ENCODE measurements at places on chromosomes 16 and 17.
A peak's percentile ranks its signal among the peaks of the same experiment; 100 is the strongest.

DNA sequence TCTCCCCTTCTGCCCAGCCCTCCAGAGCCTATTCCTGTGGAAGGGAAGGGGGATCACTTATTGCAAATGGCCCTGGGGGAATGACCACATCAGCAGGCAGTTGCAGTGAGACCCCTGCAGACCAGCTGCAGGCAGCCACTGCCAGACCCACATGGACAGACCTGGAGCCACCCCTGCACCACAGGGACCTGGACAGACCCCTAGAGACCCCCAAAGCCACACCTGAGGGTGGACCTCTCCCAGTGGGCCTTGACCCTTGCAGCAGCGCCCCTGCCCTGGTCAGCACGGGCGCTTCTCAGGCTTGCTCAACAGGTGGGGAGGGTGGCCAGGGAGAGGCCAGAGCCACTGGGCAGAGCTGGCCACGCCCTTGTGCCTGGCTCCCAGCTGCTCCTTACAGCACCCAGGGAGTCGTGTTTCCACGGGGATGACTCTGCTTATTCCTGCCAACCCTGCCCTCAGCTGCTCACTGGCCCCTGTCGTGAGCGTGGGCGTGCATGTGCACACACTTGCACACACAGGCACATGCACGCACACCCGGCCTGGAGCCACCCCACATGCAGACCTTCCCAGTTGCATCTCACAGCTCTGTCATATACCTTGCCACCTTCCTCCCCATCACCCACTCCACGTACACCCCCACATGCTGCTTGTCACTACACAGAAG is 1.3 kb upstream of the SCN4A start:
- DNase-seq = no peak

DNA sequence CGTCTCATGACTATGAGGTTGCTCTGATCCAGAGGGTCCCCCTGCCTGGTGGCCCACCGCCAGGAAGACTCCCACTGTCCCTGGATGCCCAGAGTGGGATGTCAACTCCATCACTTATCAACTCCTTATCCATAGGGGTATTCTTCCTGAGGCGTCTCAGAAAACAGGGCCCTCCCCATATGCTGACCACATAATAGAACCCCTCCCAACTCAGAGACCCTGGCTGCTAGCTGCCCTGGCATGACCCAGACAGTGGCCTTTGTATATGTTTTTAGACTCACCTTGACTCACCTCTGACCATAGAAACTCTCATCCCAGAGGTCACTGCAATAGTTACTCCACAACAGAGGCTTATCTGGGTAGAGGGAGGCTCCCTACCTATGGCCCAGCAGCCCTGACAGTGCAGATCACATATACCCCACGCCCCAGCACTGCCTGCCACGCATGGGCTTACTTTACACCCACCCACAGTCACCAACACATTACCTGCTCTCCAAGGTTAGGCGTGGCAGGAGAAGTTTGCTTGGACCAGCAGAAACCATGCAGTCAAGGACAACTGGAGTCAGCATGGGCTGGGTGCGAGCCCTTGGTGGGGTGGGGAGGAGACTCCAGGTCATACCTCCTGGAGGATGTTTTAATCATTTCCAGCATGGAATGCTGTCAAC is 2.3 kb upstream of the G6PC1 start:
- no peak for DNase-seq

DNA sequence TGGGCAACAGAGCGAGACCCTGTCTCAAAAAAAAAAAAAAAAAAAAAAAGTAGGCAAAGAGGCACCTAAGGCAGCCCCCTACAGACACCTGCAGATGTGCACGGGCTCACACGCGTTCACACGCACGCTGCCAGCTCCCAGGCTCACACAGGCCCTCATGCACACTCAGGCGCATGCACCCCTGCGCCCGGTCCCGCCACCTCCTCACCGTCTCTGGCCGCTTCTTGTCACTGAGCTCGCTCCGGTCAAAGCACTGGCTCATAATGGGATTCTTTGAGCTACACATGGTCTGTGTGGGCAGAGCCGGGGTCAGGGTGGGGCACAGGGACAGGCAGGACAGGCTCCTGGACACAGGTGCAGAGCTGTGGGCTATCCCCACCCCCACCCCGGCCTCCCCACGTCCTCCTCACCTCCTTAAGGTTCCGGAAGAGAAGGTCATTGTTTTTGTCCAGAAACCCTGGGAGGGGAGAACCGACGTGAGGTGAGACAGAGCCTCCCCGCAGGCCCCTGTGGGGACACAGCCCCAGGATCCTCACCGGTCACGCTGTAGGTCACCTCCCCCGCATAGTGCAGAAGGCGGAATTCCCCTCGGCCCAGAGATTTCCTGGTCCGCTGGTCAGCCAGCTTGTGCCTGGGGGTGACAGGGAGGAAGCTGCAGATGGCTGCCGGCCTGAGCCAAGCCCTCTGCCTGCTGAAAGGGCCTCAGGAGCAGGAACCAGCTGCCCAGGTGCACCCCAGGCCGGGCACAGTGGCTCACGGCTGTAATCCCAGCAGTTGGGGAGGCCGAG is 17.9 kb downstream of the MYO1C start:
- peak; percentile 43 for DNase-seq

GRCh38 chr17:67113486-67113885 is 69.1 kb downstream of the CACNG1 start:
- DNase-seq = peak; percentile 33

DNA sequence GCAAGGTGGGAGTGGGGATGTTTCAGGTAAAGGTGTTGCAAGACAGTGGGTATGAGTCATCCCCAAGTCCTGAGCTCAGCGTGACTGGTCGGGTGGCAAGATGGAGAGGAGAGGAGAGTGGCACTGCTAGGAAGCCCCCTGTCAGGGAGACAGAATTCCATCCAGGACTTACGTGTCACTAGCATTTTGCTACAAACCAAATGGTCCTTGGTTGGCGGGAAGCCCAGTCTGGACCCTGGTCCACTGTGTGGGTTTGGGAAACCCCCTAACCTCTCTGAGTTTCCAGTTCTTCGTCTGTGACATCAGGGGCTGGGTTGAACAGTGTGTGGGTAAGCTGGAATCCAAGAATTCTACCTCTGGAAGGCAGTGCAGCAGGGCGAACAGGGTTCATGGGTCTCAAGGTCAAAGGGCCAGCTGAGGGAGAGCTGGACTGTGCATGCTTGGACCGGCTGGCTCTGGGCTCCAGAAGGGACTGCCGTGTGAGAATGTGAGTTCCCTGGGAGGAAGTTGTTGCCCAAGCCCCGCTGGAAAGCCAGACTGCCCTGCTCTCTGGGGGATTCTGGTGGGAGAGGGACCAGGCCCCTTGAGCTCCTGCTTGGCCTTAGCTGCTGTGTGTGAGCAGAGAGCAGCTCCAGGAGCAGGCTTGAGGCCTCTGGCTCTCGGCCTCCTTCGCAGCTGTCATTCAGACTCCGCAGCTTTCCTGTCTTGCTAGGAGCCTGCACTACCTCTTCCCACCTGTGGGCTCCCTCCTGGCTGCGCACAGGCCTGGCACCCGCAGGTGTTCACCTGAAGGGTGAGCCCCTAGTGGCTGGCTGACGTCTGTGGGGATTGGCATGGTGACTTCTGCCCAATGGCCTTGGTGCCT is 84.6 kb downstream of the NT5M start:
- peak; percentile 86 for DNase-seq

GRCh38 chr17:74748279-74748528 is 224 bp upstream of the NHERF1 start:
- DNase-seq = no peak

GRCh38 chr16:88383401-88384221 is 852 bp downstream of the ZNF469 start:
- DNase-seq = peak; percentile 39

DNA sequence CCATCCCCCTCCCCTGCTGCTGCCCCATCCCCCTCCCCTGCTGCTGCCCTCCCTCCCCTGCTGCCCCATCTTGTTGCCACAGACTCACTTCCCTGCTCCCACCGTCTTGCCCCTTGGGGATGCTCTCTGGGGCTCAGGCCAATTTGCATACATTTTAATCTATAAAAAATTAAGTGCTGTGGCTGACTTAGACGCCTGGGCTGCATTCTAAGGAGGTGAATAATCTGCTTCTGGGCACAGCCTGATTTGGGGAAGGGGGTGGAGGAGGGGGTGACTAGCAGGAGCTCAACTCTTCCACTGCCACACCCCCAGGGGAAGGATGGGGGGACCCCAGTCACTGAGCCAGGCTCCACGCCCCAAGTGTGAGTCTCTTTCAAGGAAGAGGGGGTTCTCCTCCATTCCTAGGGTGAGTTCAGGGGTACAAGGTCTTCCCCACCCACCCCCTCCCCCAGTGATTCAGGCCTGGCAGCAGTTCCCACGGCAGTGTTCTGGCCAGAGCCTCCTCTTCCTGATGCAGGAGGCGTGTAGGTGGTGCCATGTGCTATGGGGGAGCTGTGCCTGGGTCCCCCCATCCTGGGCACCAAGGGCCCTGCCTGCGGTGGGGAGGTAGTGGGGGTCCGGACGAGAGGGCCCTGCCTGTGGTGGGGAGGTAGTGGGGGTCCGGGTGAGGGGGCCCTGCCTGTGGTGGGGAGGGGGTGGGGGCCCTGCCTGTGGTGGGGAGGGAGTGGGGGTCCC is 5.0 kb downstream of the DPH1 start:
- no peak for DNase-seq

- DNase-seq = no peak
Measured at GRCh38 chr17:40651939-40652338, 4.3 kb upstream of the SMARCE1 start.

DNA sequence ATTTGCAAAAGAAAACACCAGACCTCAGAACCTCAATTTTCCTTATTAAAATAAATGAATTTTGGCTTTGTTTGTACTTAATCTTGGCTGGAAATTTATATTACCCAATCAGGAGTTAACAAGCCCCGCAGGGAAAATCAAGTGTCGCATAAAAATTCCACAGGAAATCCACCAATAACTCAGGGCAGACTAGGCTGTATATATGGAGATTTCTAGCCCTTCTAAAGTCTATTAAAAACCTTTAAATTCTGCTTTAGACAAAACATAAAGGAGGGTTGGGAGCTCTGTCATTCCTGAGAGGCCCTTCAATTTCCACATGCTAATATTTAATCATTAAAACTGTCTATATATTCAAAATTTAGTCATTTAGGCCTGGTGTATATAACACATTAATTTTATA is 434.7 kb downstream of the CDH11 start:
- DNase-seq = no peak

GRCh38 chr17:48490451-48490892 is 40.3 kb downstream of the HOXB1 start:
- no peak for DNase-seq

GRCh38 chr16:539901-540530 is 12.5 kb downstream of the CAPN15 start:
- DNase-seq = no peak

- DNase-seq = no peak
Measured at GRCh38 chr16:6961704-6962103, 370.9 kb upstream of the RBFOX1 start.

DNA sequence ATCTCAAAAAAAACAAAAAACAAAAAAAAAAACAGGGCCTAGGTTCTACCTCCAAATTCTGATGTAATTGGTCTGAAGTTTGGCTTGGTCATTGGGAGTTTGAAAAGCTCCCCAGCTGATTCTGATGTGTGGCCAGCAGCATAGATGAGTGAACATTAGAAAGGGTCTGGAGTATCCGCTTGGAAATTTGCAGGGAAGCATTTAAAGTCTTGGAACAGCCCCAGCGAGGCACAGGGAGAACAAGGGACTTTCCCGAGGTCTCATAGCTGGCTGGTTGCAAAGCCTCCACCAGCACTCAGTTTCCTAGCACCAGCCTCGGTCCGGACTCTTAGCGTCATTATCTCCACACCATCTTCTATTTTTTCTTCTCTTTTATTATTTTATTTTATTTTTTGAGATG is 70.8 kb downstream of the RAB11FIP4 start:
- DNase-seq = no peak

DNA sequence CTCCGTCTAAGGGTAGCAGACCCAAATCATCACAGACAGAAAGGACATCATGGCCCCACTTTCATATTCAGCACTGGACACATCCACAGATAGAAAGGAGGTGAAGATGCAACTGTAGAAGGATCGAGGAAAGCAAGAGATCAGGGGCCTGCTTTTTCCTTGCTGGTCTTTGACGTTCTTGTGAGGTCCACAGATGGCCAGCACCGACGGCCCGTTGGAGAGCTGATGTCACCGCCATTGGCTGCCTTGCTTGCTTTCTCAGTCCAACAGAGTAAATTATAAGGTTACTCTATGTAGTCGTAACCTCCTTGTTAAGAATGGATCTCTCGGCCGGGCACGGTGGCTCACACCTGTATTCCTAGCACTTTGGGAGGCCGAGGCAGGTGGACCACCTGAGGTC is 5.1 kb upstream of the RBFOX3 start:
- no peak for DNase-seq

DNA sequence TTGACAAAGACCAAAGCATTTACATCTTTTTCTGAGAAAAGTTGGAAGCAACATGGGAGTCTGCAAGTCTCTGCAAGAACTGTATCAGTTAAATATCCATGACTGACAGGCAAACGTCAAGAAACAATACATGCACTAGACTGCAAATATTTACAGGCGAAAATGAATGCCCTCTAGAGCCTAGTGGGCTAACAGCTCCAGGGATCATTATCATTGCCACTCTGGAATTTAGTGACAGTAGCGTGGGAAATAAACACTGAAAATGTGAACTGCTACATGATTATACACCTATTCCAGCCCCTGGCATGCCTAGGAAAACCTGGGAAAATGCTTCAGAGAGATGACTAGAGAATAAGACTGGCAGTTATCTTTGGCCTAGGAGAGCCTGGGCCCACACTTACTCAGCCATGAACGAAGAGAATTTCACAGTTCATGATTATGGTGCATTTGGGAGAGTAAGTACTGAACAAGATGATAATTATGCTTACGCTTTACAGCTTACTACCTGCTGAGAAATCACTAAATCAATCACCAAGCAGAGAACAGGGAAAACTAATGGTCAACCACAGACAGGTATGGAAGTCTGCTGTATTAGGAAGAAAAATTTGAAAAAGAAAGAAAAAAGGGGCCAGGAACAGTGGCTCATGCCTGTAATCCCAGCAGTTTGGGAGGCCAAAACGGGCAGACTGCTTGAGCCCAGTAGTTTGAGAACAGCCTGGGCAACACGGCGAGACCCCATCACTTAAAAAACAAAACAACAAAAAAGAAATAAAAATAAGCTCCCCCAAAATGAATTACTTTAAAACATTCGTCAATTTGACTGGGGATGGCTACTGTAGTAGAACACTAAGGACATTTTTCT is 66.6 kb upstream of the CLEC18B start:
- no peak for DNase-seq

GRCh38 chr16:23595246-23595950 is 718 bp downstream of the NDUFAB1 start:
- DNase-seq = no peak

- DNase-seq = no peak
Measured at GRCh38 chr17:77304746-77305473, 164.1 kb downstream of the SEC14L1 start.

GRCh38 chr17:67216578-67217320 is 28.2 kb downstream of the HELZ start:
- no peak for DNase-seq

DNA sequence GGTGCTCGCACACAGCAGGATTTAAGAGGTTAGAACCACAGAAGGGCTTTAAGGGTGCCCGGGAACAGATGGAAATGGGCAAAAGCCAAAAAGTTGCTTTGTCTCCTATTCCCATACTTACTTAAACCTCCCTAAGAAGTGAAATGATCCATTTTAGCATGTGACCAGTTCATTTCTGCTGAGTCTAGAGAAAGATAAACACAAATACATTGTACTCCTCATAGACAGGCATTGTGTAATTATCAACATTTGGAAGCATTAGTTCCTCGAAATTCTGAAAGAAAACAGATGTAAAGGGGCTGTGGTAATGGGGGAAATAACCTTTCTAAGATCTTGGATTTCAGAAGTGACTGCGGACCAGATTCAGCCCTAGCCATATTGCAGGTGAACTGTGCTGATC is 178.3 kb downstream of the CYB561 start:
- no peak for DNase-seq

Data from WERI-Rb-1 (cell line).